ENCODE measurements at places on chromosomes 2 and 18.

DNA sequence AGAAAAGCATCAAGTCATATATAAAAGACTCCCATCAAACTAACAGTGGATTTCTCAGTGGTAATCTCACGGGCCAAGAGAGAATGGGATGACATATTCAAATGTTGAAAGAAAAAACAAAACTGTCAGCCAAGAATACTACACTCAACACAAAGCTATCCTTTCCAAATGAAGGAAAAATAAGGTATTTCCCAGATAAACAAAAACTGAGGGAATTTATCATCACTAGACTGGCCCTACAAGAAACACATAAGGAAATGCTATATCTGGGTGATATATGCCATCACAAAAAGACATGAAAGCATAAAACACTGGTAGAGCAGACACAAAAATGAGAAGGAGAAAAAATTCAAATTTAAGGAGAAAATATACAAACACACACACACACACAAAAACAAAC lies 118.6 kb downstream of the ACVR1 start:
- DNase-seq, result no peak

GRCh38 chr18:5986257-5986931 lies 91.1 kb upstream of the TMEM200C start:
- peak; percentile 12 for DNase-seq

- no peak for DNase-seq
These were observed 95.0 kb upstream of the CCDC68 start for GRCh38 chr18:55054021-55054990.

DNA sequence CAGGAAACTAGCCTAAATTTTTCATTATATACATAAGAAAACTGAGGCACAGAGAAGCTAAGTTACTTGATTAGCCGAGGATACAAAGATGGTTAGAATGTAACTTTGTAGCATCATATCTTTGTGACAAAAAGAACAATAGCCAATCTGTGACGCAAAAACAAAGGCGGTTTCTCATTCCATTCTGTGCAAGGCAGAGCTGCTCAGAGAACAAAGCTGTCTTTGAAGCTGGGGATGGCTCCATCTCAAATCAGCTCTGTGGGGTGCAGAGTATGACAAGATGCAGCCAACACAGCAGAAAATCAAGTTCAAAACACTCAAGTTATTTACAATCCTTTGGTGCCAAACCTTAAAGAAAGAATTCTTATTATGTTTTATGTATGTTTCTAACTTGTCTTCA lies 81.9 kb upstream of the VWC2L start:
- no peak for DNase-seq

DNA sequence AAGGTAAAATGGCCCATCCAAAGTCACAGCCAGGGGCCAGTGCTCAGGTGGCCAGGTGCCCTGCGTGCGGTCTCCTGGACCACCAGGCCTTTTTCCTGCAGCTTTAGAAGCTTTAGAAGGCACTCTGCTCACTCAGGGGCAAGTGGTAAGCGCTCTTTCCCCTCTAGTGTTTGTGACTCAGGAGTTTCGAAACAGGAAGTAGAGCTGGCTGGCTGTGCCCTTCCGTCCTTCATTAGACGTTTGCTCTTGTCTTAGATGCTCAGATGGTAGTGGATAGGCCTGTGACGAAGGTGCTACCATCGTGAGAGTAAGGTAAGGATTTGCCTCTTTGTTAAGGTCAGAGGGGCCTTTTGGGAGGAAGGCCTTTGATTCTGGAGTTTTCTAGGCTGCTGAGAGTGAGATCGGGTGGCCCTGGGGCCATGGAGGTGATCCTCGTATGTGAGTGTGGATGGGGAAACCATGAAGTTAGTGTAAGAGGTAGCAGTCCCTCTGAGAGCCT lies at the start of gene CASP8:
Gene CASP8 (plus strand): TSS at position 235 of the 499 bp plus-strand sequence. CDS start 5,951 bp downstream, outside the sequence.
- DNase-seq, result peak; percentile 83

- DNase-seq, result no peak
These were observed 7.4 kb downstream of the CERKL start for GRCh38 chr2:181649436-181649979.

DNA sequence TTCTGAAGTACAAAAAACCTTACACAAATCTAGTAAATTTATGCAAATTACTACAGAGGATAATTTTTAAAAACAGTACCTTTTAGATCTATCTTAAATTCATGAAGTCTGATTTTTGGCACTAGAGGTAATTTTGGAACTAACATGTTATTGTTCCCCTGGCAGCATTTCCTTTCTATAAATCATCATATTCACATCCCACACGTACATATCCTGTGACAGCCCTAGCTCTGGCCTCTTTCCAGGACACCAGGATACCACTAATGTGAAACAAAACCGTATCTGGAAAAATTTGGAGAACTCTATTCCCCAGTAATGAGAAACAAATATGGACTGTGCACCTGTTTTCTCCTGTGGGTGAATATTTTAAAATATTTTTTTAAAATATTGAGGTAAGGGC lies 14.0 kb upstream of the BIRC6 start:
- no peak for DNase-seq

GRCh38 chr18:43192408-43192807 lies 76.9 kb upstream of the RIT2 start:
- DNase-seq, result no peak
